ENCODE measurements at places on chromosomes 7 and 10.
A peak's percentile ranks its signal among the peaks of the same experiment; 100 is the strongest.

- DNase-seq: no peak
Measured at GRCh38 chr10:63885156-63885555, 364.0 kb downstream of the REEP3 start.

DNA sequence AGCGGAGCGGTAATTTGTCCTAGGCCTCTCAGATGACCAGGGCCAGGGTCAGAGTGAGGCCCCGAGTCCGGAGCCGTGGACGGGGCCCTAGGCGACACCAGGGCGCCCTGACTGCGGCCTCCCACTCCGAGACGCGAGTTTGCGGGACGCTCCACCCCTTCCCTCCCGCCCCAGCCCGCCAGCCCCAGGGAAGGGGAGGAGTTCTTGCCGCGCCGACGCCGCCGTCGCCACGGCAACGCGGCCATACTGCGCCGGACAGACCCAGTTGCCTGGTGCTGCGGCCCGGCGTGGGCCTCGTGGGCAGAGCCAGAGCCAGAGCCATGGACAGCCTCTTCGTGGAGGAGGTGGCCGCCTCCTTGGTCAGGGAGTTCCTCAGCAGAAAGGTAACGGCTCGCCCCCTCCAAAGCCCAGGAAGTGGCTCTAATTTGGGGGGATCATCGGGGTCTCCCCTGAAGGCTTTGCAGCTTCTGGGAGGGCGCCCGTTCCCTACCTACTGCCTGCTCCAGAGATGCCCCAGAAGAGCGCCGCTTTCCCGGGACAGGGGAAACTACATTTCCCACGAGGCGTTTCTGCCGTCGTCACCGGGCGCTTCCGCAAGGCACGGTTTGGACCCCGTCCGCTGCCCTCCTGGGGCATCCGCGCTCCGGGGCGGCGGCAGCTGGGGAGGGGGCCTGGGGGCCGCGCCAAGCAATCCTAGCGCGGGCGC, at the start of gene MINDY4:
Gene MINDY4 (plus strand): TSS at position 244 of the 706 bp plus-strand sequence. CDS start 77 bp downstream, at position 321.
- peak; percentile 50 for DNase-seq

- no peak for DNase-seq
Measured at GRCh38 chr7:47428052-47428767, 153.7 kb downstream of the TNS3 start.

DNA sequence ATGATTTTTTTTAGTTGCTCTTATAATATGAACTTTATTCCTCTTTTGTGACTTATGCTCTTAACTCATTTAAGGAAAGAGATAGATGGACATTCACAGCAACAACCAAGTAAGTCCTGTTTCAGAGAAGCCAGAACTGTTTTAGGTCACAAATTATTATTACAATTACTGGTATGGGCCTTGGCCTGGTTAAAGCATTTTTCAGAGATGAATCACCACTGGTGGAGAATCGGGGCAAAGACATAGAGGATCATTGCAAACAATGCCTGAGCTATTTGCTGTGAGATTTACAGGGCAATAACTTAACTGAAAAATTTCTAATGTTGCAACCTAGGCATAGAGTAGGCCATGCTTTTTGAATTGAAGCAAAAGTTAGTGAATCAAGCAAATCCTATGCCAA, 138.0 kb upstream of the YAE1 start:
- no peak for DNase-seq

- no peak for DNase-seq
Measured at GRCh38 chr7:22129819-22130580, 184.3 kb upstream of the CDCA7L start.

- DNase-seq: no peak
Measured at GRCh38 chr10:71585564-71586290, 133.9 kb downstream of the C10orf105 start.

GRCh38 chr10:74081192-74081803, 69.3 kb downstream of the AP3M1 start:
- no peak for DNase-seq

GRCh38 chr7:30472784-30473775, 5.5 kb downstream of the NOD1 start:
- DNase-seq: no peak

- DNase-seq: no peak
Measured at GRCh38 chr7:43926798-43927123, 525 bp downstream of the UBE2D4 start.

DNA sequence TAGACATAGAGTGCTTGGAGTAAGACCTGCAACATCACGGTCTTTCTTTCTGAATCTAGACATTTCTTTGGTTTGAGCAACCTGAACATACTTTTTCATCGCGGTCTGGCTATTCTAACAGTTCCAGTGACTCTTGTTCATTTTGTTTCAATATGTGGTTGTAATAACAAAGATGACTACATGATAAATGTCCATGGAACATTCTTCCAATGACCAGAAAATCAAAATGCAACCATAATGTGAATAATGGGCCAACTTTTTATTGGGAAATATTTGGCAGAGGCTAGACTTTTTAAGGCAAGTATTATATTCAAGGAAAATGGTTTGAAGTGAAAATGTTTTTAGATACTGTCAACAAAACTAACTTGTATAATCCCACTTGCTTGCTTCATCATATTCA, 282.5 kb downstream of the INHBA start:
- no peak for DNase-seq
